GM23338 (cell line): ENCODE measurements at places on chromosomes 5 and 9. TPM values are rescaled to one million over a fixed set of nuclear protein-coding genes. Genes with fewer than 3 reads are reported as not detected.

Gene DMRT3
- polyA plus RNA-seq, result not detected in 2 replicates

Gene IL5
- not detected in 2 replicates for polyA plus RNA-seq

DNA sequence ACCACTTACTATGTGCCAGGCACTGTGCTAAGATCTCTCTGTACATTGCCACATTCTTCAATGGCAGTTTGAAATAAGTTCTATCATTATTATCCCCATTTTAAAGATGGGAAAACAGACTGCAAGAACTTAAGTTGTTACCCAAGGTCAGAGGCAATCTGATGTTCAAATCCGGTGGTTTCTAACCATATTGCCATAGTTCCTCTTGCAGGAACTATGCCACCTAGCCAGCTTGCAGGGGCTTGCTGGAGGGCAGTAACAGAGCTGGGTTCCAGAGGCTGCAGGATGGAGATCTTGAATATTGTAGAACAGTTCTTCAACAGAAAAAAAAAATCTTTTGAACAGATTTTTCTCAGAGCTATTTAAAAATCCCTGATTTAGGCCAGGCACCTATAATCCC, 71.8 kb upstream of the TNFAIP8 start:
- no peak for DNase-seq

DNA sequence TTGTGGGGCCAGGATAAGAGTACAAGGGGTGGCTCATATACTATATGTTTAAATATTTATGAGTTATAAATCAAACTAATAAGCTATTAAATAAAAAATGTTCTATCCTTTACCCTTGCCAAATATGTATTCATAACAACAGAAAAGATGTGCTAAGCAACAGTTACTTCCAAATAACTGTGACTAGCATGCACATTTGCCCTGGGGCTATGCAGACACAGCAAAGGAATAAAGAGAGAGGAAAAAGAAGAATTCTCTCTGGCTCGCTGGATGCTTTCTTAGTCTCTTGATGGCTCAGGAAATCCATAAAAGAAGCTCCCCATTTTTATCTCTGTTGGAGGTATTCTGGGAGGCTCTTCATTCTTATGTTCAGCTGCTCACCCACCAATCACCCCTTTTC, 182.4 kb upstream of the ATP10B start:
- no peak for DNase-seq

DNA sequence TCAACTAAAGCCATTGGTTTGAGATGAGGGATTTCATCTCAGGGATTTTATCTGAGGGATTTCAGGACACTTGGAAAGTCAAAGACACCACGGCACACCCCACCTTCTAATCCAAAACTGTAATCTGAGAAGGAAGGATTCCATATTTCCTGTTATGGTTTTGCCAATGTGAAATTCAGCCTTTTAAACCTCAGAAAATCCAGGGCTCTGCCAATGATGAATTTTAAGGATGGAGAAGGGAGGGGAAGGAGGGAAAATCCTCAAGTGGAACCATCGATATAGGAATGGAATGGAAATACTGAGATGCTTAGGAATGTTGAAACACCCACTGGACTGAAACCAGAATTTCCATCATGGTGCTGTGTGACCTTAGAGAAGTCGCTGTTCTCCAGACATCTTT, 5.3 kb downstream of the C1QTNF3 start:
- DNase-seq, result no peak

GRCh38 chr9:127580366-127580765, 31.7 kb upstream of the STXBP1 start:
- DNase-seq, result no peak

Gene SEMA6A
- 220 and 233 TPM in 2 replicates for polyA plus RNA-seq

GRCh38 chr5:124783794-124784193, 37.4 kb upstream of the ZNF608 start:
- no peak for DNase-seq

DNA sequence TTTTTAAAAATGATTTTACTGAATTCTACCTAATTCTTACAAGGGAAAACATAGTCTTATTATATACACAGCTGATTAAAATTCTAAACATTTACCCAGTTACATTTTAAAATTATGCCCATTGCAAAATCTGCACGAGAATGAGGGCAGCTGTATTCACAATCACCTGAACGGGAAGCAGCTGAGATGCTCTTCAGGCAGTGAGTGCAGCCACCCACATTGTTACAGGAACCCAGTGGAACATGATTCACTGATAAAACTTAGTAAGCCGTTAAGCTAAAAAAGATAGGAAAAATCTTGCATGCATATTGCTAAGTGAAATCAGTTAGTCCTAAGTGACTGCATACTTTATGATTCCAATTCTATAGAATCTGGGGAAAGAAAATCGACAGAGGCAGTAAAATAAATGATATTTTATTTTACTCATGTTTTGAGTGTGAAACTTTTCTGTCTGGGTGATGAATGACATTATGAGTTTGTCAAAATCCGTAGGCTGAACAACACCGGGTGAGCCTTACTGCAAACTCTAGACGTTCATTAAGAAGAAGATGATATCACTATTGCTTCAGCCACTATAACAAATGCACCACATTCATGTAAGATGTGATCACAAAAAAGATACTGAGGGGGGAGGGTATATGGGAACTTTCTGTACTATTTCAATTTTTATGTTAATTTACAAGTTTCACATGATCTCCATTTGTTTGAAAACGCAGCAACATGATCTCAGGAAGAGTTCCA, 39.1 kb upstream of the FLT4 start:
- DNase-seq, result no peak

Gene KIF24
- 1.0 and 1.3 TPM in 2 replicates for polyA plus RNA-seq

- no peak for DNase-seq
These were observed 137.9 kb downstream of the MPDZ start for GRCh38 chr9:13141629-13142028.

Gene ZNF346
- 6.8 and 11.0 TPM in 2 replicates for polyA plus RNA-seq

DNA sequence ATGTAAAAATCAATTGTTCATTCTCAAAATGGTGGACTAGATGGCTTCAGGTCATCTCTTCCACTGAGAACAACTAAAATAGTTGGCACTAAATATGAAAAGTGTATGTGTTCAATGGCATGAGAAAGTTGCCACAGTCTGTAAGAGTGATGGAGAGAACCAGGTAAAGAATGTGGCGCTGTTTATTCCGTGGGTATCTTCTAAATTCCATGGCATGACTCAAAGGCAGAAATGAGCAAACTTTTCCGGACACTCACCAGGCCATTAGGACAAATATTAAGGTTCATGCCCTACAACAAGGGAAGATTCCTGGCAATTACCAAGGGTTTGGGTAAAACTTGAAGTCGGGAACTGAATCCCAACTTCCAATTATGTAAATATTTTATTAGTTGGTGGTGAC, 825.4 kb upstream of the CDH6 start:
- DNase-seq, result no peak

GRCh38 chr9:92864152-92864551, 13.7 kb downstream of the ZNF484 start:
- DNase-seq, result no peak

DNA sequence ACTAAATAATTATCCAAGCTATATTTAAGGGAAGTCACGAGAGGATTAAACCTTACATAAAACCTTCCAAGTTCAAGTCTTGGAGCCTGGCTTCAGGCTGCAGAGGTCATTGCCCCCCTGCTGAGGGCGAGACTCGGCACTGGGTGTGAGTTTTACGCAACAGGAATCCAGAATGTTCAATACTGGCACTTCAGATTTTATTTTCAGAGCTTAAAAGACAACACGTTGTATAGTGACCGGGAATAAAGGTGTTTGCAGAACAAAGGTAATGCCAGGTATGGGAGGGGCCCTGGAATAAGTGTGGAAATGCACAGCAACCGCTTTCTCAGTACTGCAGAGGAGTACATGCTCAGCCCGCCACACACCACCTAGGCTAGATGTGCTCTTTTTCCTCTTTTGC, 207.0 kb downstream of the GAPVD1 start:
- DNase-seq, result no peak

Gene CYSRT1
- polyA plus RNA-seq, result 2.0 and 3.2 TPM in 2 replicates

- no peak for DNase-seq
These were observed 66.1 kb downstream of the KLHL3 start for GRCh38 chr5:137669811-137670210.

- DNase-seq, result no peak
These were observed 14.7 kb upstream of the MLANA start for GRCh38 chr9:5876026-5876425.

Gene PPWD1
- polyA plus RNA-seq, result 27.6 and 34.8 TPM in 2 replicates

Gene LOX
- 1.1 and 1.5 TPM in 2 replicates for polyA plus RNA-seq

- DNase-seq, result no peak
These were observed 1078.3 kb downstream of the CDH12 start for GRCh38 chr5:21774801-21775200.

Gene FAM151B
- 0.55 and 0.78 TPM in 2 replicates for polyA plus RNA-seq
